ENCODE measurements at places on chromosomes 3 and 15.

DNA sequence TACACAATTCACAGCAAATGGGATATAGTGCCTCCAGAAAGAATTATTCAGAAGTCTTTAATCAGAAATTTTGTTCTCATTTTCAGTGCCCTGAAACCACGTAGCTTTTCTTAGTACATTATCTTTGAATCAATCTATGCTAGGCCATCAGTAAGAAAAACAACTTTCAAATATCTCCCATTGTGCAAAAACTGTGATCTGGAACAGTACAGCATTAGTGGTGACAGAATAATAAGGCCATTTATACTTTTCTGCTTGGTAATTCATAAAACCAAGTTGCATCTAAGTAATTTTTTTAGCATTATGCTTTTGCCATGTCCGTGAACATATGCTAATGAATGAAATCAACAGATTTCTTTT, 35.4 kb upstream of the ZNF385D start:
- no peak for DNase-seq

DNA sequence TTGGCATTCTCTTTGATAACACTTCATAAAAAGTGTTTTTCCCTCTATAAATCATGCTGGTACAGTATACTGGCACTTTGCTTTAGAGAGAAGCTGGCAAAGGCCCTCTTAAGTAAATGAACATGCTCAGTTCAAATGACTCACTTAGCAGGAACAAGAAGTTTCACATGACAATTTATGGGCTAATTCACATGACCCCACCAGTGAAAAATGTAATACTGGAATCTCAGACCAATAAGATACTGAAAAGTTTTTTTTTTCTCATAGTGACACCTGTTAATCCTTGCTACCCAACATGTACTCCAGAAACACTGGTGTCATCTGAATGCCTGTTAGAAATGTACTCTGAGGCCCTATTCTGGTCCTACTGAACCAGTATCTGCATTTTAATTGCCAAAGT, 13.9 kb downstream of the BTBD1 start:
- DNase-seq: no peak

DNA sequence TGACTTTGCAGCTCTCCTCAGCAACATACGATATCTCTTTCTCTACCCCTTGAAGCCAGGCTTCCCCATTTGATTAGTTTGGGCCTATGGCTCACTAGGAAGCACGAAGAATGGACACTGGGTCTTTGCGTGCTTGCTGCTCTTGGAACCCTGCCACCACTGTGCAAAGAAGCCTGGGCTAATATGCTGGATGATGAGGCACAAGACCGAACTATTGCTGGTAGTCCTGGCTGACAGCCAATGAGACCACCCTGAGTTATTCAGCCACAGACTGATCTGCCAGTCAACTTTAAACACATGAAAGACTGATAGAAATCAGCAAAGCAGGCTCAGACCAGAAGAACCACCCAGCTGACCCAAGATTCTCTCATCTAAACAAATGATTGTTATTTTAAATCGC, 250.3 kb downstream of the CBLB start:
- DNase-seq: no peak

GRCh38 chr3:11273891-11274291, 1.7 kb downstream of the ATG7 start:
- no peak for DNase-seq

DNA sequence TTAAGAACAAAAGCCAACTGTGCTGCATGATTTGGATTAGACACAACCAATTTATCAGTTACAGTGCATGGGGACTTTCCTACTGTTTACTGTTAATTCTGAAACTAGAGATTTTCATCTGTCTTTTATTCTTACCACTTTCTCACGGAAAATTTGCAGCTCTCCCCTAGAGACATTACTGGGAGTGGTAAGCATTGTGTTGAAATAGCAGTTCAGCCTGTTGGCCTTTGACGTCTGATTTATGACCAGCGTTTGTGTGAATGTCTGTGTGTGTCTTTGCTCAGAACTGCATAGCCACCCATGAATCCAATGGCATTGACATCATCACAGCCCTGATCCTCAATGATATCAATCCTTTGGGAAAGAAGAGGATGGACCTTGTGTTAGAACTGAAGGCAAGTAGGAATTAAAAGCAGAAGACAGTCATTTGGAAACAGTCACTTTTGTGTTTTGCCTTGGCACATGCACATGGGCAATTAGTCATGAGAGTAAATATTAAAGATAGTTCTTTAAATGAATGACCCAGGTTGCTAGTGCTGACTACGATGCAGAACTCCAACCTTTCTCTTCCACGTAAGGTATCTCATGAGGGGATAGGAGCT, 202.2 kb upstream of the BHLHE40 start:
- no peak for DNase-seq

GRCh38 chr3:44418549-44418948, 58.9 kb downstream of the ZNF445 start:
- DNase-seq: no peak

DNA sequence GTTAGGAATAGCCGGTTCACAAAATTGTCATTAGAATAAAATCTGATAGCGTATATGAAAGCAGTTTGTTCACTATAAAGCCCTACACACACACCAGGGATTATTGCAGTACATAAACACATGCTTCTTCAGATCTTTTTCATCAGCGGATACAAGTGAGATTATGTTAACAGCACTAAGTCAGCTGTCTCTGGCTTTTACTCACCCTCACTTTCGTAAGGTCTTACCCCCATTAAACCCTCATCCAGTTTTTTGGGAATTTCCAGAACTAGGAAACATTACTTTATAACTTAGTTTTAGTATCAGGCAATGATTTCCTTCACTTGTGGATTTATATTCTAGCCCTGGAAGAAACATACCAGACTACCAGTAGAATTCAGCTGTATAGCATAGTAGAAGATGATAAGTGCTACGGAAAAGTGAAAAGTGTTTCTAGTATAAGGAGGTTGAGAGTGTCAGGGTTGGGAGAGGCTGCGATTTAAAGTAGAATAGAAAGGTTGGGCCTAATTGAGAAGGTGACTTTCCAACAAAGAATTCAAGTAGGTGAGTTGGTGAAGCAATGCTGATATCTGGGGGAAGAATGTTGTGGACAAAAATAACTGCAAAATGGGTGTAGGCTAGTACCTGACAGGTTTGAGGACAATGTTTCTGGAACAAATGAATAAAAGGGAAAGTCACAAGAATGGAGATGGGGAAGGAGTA, 22.7 kb downstream of the TMEM207 start:
- DNase-seq: no peak

DNA sequence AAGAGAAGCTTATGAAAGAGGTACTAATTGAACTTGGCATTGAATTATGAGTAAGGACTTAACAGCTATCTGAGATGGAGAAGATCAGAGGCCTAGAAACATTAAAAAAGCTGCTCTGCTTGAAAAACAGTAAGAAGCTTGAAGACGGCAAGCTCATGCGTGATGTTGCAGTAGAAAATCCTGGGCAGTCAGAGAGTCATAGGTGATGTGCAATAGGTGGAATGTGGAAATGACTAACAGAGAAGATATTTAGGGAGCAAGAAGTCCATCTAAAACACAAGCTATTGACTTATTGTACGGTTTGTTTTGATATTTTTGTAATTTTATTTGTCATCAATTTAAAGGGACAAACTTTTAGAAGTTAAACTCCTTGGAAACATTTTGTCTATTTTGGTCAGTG, 1101.4 kb downstream of the ROBO2 start:
- DNase-seq: no peak

DNA sequence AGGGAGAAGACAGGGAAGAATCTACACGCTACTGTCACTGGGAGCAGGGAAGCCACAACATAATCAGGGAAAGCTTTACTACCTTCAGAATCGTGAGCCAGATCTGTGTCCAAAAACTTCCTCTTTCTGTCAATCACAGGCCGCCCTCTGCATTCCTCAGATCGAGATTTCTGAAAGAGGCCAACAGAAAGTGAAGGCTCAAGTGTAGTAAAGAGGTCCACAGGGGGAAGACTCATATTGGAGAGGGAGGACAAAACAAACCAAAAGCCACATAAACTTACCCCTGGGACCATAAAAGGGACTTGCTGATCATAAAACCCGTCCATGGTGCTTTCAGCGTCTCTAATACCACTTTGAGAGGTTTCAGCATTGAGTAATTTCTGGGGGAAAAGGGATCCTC, 3.3 kb downstream of the ETV5 start:
- DNase-seq: no peak

DNA sequence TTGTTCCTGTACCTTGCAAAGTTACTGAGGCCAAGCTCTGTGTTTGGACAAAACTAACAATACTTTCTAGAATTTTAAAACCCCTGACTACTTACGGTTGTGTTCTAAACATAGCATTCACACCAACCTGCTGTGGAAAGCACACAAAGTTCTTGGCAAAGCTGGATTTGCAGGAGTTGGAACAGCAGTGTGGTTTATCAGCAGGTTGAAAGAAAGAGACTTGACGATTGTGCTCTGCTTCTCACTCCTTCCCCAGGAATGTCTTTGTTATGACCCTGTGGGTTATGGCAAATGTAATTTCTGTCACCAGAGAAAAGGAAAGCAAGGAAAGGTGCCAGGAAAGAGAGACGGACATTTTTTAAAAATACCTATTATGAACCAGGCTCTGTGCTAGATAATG, 165.5 kb upstream of the TGFBR2 start:
- DNase-seq: no peak

DNA sequence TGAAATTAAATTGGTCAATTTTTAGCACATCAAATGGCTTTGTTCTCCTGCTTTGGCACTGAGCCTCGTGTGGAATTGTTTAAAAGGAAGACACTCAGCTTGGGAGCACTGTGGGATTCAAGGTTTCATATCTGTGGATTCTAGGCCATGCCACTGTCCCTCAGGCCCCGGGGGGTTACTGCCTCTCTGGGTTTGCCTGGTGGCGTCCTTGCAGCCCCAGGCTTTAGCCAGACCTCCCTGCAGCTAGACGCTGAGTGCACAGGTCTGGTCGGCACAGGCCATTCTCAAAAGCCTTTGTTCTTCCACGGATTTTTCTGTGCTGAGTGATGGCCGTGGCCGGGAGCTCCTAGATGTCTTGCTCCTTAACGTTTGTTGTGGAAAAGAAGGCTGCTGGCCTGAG, 76.2 kb downstream of the CACNA2D3 start:
- DNase-seq: no peak

- DNase-seq: no peak
Measured at GRCh38 chr3:127339928-127340861, 52.3 kb upstream of the PRR20G start.

DNA sequence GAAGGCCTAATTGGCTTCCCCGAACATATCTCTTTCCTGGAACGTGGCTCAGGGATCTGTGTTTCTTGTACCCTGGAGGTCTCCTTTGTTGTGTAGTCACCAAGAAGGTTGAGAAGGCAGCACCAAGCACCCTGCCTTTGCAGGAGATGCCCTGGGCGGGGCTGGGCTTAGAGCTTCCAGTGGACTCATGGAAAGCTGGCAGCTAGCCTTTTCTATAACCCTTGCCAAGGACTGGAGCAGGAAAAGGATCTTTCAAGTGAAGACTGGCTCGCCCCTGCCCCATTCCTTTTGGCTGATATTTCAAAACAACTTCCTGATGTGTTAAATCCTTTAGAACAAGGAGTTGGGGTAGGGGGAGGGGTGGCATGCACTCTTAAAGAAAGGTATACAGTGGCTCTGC, 58.9 kb upstream of the EPHA6 start:
- no peak for DNase-seq

DNA sequence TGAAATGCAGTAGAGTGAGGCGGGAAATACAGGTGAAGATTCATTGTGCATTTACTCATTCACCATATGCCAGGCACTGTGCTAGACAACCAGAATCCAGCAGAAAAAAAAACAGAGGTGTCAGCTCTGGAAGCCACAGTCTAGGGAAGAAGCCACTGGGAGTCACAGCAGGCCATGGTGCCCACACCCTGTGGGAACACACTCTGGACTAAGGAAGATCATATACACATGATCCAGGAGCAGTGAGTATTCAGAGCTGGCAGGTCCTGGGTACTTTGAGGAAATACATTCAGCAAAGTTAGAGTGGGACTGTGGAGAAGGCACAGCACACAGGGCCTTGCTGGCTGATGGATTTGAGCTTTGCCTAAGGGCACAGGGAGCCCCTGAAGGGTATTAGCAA, 14.8 kb downstream of the FAM240A start:
- no peak for DNase-seq

GRCh38 chr3:142943349-142943748, 20.1 kb downstream of the PAQR9 start:
- DNase-seq: no peak

- no peak for DNase-seq
Measured at GRCh38 chr15:58241872-58242271, 103.7 kb downstream of the AQP9 start.

DNA sequence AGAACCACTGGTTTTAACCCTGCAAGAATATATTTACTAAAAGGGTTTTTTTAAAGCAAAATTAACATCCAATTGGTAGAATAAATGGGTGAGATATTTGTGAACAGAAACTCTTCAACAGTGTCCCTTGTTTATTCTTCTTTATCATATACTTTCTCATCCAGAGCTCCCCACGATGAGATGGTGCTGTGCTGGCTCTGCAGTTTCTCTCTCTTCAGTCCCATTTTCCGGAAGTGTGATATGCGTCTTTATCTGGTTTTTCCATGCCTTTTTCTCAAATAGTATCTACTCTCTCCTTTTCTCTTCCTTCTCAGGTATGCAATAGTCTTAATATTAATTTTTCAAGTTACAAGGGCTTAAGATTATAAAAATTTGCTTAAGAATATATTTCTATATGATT, 1.5 kb downstream of the EAF2 start:
- DNase-seq: no peak

- no peak for DNase-seq
Measured at GRCh38 chr3:10993729-10994065, 1.1 kb downstream of the SLC6A1 start.

GRCh38 chr3:99823723-99824711, 6.4 kb downstream of the CMSS1 start:
- no peak for DNase-seq

DNA sequence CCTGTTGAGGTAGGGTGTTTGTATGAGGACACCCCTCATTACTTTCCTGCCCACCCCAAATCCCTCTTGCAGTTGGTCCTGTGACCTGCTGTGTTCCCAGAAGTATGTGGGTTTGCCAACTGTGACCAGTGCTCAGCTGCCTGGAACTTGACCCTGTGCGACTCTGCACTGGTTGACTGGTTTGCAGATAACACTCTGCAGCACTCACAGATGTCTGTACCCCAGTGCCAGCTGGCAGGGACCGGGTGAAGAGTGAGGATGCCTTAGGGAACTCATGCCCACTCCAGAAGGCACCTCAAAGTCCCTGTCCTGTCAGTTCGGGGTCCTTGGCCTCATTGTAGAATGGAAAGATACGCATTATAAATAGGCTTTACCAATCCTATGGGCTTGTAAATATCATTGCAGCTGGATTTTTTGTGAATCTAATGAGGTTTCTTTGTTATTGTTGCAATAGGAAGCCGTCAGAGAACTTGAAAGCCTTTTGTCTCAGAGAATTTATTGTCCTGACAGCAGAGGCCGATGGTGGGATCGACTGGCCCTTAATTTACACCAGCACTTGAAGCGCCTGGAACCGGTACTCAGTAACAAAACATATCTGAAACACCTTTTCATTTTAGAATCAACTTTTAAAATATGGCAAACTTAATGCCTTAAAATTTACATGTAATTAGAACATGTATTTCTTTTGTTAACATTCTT, 18.2 kb downstream of the FAN1 start:
- DNase-seq: no peak

- DNase-seq: no peak
Measured at GRCh38 chr3:20403986-20404740, 218.2 kb upstream of the SGO1 start.

GRCh38 chr3:100448079-100448478, 44.3 kb upstream of the TMEM45A start:
- no peak for DNase-seq

GRCh38 chr15:88747631-88748030, 55.6 kb upstream of the ACAN start:
- DNase-seq: no peak
